CD4-positive, alpha-beta memory T cell (primary cell): ENCODE measurements at places on chromosomes 7 and 10. TPM values are rescaled to one million over a fixed set of nuclear protein-coding genes. Genes with fewer than 3 reads are reported as not detected.

Gene TBX20
- not detected for polyA plus RNA-seq

Gene LRCH4
- 119 TPM for polyA plus RNA-seq

Gene CALHM3
- polyA plus RNA-seq, result not detected

Gene GFRA1
- polyA plus RNA-seq, result not detected

Gene COMMD3
- polyA plus RNA-seq, result 71.1 TPM

Gene IDI2
- polyA plus RNA-seq, result not detected

Gene PNLIPRP3
- polyA plus RNA-seq, result not detected

Gene NOD1
- 5.3 TPM for polyA plus RNA-seq

Gene PKD2L1
- not detected for polyA plus RNA-seq
